Lower lobe of right lung (tissue), 2 donors: ENCODE measurements at places on chromosomes 1 and 21. TPM values are rescaled to one million over a fixed set of nuclear protein-coding genes. Genes with fewer than 3 reads are reported as not detected.

DNA sequence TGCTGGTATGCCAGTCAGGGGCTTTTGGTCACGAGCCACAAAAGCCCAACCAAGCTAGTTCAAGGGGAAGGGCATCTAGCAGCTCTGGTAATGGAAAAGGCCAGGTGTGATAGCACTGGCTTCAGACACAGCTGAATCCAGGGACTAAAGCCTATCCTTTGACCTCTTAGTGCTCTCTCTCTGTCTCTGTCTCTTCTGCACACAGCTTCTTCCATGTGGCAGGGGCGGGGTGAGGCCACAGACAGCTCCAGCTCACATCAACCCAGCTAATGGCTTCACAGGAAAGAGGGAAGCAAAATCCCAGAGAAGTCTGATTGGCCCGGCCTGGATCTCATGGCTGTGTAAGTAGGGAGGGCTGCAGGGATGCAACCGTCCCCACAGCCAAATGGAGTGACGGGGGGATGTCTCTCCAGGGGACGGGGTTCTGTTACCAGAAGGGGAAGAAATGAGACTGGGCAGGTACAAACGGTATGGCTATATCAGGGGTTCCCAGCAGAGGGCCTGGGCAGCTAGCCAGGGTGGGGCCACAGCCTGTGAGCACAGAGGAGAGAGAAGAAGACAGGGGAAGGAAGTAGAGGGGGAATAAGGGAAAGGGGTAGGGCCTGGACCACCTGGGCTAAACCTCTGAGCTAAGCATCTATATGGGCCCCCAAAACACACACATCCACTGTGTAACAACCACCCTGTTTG is 42.4 kb downstream of the FBXO2 start:
- no peak for DNase-seq

GRCh38 chr21:40602080-40602479 is 244.9 kb downstream of the DSCAM start:
- DNase-seq = no peak

GRCh38 chr1:234222561-234223280 is 150.5 kb upstream of the COA6 start:
- no peak for DNase-seq

GRCh38 chr1:95282518-95282895 is 48.5 kb downstream of the RWDD3 start:
- no peak for DNase-seq

The TMPRSS2 gene
- total RNA-seq = 87.7 TPM

The OR10Z1 gene
- total RNA-seq = not detected
